Mammary epithelial cell (primary cell): ENCODE measurements at places on chromosomes 16 and 17.
A peak's percentile ranks its signal among the peaks of the same experiment; 100 is the strongest.

DNA sequence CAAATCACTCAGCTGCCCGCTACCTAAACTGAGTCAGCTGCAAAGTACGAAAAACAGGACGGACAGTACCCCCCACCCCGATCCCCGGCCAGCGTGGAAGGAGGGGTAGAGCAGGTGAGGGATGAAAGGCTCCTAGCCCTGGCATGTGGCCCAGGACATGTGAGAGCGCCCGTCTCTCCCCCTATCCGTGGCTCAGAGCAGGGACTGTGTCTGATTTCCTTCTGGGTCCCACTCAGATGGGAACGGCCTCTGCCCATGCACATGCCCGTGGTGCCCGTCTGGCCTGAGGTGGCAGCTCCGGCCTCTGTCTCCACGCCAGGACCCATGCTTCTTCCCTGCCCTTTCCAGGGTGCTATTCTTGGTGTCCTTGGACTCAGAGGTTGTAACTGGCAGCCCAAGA is 30.2 kb upstream of the RASD1 start:
- no peak for DNase-seq

GRCh38 chr17:61970030-61970429 is 42.2 kb upstream of the INTS2 start:
- DNase-seq, result no peak

- peak; percentile 34 for DNase-seq
Observed at GRCh38 chr17:10646392-10646990, 10.6 kb downstream of the MYH3 start.

DNA sequence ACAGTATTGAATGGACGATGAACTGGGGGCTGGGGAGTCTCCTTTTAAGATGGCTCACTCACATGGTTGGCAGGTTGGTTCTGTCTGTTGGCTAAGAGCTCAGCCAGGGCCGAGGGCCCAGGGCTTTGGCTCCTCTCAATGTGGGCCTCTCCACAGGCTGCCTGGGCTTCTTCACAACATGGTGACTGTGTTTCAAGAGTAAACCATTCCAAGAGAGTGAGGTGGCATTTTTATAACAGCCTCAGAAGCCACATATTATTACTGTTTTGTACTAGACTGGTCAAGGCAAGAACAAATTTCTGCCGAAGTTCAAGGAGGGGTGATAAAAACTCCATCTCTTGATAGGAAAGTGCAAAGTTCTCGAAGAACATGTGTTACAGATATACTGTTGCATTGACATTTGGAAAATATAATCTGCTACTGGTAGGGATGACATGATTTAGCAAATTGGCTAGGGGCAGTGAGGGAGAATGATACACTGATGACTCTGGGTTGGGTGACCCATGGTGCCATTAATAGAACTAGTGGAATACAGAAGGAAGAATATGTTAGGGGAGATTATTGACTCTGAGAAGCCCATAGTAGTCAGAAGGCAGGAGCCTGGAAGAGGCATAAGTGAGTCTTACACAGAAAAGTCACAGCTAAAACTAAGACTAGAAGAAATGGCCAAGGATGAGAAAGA is 13.7 kb downstream of the KRABD2 start:
- DNase-seq, result peak; percentile 25
